ENCODE measurements at places on chromosomes 2 and 18.

GRCh38 chr2:20106746-20107145 lies 55.3 kb upstream of the LAPTM4A start:
- no peak for DNase-seq

DNA sequence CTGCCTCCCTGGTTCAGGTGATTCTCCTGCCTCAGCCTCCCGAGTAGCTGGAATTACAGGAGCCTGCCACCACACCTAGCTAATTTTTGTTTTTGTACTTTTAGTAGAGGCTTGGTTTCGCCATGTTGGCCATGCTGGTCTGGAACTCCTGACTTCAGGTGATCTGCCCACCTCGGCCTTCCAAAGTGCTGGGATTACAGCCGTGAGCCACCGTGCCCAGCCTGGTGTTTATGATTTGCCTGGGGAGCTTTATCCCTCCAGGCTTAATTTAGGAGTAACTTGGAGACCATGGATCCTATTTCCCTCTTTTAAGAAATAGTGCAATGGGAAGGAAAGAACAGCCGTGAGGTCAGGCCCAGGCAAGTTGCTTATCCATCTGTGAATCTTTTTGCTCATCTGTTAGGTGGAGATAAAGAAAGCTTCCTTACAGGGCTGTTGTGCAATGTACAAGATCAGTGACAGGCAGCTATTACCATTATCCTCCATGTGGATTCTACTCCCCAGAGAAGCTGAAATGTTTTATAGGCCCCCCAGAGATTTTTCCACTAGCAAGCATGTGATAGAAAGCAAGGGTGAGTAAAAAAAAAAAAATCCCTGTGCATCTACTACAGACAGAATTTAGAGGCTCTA lies 104.9 kb upstream of the MGAT5 start:
- DNase-seq, result no peak

- DNase-seq, result no peak
These were observed 261.0 kb downstream of the ARHGAP15 start for GRCh38 chr2:143390171-143390570.

- no peak for DNase-seq
These were observed 17.9 kb upstream of the MSGN1 start for GRCh38 chr2:17798338-17798737.

GRCh38 chr2:164651361-164651760 lies 30.1 kb upstream of the GRB14 start:
- DNase-seq, result no peak

DNA sequence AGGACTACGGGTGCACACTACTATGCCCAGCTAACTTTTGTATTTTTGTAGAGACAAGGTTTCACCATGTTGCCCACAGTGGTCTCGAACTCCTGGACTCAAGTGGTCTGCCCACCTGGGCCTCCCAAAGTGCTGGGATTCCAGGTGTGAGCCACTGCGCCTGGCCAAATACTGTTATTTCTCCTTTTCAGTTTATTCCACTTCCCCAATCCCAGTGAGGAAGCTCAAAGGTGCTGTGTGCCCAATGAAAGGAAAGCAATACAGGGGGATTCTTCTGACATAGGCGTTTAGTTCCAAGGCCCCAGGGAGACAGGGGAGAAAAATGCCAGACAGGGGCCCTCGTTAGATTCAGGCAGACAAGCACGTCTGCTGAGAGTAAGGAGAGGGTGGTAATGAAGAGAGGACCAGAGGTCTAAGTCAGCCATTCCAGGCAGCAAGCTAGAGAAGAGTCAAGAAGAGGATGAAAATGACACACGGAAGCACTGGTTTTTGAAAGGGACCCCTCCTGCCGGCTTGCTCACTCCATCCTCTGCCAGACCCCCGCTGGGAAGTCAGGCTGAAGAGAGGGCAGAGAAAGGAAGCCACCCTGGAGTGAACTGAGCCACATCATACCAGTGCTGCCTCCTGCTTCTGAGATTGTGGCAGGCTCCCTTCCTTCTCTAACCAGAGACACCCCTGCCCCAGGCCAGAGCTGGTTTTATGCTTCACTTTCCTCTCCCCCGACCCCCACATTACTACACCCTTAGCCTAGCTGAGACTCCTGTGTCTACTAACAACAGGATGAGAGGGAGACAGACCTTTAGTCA lies 6.7 kb downstream of the INO80C start:
- no peak for DNase-seq

DNA sequence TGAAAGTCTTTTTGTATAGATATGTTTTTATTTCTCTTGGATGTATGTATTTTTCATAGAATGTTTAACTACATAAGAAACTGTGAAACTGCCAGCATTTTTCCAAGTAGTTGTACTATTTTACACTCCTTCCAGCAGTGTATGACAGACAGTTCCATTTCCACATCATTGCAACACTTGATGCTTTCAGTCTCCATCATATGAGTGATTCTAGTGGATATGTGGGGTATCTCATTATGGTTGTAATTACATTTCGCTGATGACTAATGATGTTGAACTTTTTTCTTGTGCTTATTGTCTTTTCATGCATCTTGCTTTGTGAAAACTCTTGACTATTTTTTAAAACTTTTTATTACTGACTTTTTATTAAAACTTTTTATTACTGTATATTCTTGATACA lies 101.4 kb downstream of the ARHGAP28 start:
- DNase-seq, result no peak

GRCh38 chr2:229474125-229474524 lies 203.0 kb upstream of the PID1 start:
- no peak for DNase-seq

GRCh38 chr2:69946351-69947324 lies 14.8 kb downstream of the ASPRV1 start:
- no peak for DNase-seq
